ENCODE measurements at places on chromosomes 12 and 14. TPM values are rescaled to one million over a fixed set of nuclear protein-coding genes. Genes with fewer than 3 reads are reported as not detected.
A peak's percentile ranks its signal among the peaks of the same experiment; 100 is the strongest.

GRCh38 chr12:43655586-43655985 is 103.0 kb downstream of the PUS7L start:
- no peaks in the 10 kb centered on the region for H3K36me3 ChIP-seq
- no peak overlapping the region for H3K27ac ChIP-seq
- H3K4me3 ChIP-seq: no peak overlapping the region
- peaks cover 7% of the 10 kb centered on the region for H3K27me3 ChIP-seq

DNA sequence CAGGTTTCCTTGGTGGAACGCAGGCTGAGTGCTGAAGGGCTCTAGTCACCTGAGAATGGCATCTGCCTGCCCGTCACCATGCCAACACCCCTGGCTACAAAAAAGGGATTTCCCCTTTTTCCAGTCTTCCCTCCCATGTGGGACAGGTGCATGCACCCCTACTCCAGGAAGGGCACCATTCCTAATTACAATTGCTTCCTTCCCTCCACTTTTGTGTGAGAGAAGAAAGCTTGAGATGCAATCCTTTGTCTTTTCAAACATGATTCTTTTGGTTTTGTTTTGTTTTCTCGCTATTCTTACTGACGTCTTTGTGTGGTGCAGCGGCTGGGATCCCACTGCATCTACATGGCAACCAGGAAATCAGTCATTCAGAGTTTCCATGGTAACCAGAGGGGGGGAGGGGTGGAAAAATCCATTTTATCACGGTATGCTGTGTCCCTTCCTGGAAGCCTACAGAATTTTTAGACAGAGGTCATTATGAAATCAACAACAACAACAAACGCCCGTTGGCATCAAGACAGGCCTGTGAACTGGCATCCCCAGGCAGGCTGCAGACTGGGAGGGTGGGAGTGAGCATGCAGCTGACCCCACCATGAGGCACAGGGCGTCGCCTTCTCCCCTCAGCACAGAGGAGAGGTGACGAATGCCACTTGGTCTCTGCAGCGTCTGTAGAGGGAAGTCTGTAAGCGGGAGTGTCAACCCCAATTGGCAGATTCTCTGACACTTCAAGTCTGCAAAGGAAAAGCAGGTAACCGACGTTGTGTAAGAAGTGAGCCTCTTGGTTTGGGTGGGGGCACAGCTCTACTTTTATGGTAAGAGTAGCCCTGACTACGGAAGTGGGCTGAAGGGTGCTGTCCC is 13.6 kb upstream of the GNG2 start:
- no peaks in the 10 kb centered on the region for H3K27me3 ChIP-seq
- H3K27ac ChIP-seq: peak overlapping the region; percentile 89
- peak; percentile 88 for DNase-seq

GRCh38 chr14:59728304-59728703 is 142.3 kb downstream of the RTN1 start:
- H3K4me1 ChIP-seq: no peaks in the 10 kb centered on the region
- no peak for DNase-seq
- H3K27ac ChIP-seq: no peak overlapping the region
- H3K36me3 ChIP-seq: no peaks in the 10 kb centered on the region
- no peak overlapping the region for H3K4me3 ChIP-seq

- DNase-seq: no peak
- peak overlapping the region; percentile 93 for H3K27ac ChIP-seq
- H3K4me1 ChIP-seq: peaks cover 48% of the 10 kb centered on the region
- H3K27me3 ChIP-seq: no peaks in the 10 kb centered on the region
- peaks cover 12% of the 10 kb centered on the region for H3K36me3 ChIP-seq
Observed at GRCh38 chr12:96249196-96250118, 55.3 kb downstream of the ELK3 start.

GRCh38 chr12:72081777-72082176 is 143.1 kb downstream of the TPH2 start:
- no peak overlapping the region for H3K27ac ChIP-seq
- no peaks in the 10 kb centered on the region for H3K4me1 ChIP-seq
- no peaks in the 10 kb centered on the region for H3K27me3 ChIP-seq
- no peak overlapping the region for H3K4me3 ChIP-seq
- no peak for DNase-seq

GRCh38 chr14:81169711-81170103 is 51.1 kb downstream of the GTF2A1 start:
- H3K36me3 ChIP-seq: no peaks in the 10 kb centered on the region
- H3K4me3 ChIP-seq: peak overlapping the region; percentile 94
- no peaks in the 10 kb centered on the region for H3K27me3 ChIP-seq
- DNase-seq: peak; percentile 16

DNA sequence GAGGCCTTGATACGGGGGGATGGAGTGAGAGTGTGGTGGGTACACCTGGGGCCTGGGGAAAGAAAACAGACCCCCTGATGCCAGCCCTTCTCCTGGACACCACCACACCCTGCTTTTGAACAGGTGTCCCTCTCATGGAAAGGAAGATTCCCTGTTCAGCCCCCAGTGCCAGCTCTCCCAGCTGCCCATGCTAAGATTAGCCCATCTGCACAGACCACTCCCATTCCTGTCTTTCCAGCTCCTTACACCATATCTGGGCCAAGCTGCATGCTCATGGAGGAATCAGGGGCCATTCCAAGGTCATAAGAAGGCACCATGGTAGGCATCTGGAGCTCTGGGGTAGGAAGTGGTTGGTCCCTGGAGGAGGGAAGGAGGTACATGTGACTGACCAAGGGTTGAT is 9.6 kb downstream of the NAB2 start:
- peaks cover 28% of the 10 kb centered on the region for H3K36me3 ChIP-seq
- peaks cover 48% of the 10 kb centered on the region for H3K4me1 ChIP-seq
- H3K4me3 ChIP-seq: no peak overlapping the region
- peak overlapping the region; percentile 9 for H3K27ac ChIP-seq
- H3K27me3 ChIP-seq: no peaks in the 10 kb centered on the region

DNA sequence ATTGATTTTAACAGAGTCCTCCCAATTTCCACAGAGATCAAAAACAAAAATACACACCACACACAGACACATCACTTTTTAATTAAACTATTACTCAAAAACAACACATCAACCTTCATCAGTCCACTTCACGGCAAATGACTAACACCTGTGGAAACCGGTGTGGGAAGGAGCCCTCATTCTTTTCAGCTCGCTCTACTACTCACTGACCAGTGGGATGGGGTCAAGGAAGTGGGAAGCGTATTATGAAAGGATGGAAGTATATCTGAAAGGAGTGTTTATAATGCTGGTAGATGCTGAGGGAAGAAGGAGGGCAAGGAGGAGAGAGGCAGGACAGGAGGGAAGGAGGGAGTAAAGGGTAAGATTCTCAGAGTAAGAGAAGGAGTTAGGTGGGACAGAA is 156.5 kb downstream of the EPS8 start:
- H3K27ac ChIP-seq: no peak overlapping the region
- DNase-seq: no peak
- no peaks in the 10 kb centered on the region for H3K4me1 ChIP-seq
- no peaks in the 10 kb centered on the region for H3K36me3 ChIP-seq

Gene DPPA3
- total RNA-seq: not detected

Gene TFCP2
- total RNA-seq: 49.2 TPM

Gene TDRD9
- total RNA-seq: 4.6 TPM

Gene L3HYPDH
- 10.9 TPM for total RNA-seq

Gene OTOGL
- total RNA-seq: not detected
